Activated naive CD4-positive, alpha-beta T cell treated with anti-CD3 and anti-CD28 coated beads for 36 hours (primary cell): ENCODE measurements at places on chromosomes 4 and X. TPM values are rescaled to one million over a fixed set of nuclear protein-coding genes. Genes with fewer than 3 reads are reported as not detected.

DNA sequence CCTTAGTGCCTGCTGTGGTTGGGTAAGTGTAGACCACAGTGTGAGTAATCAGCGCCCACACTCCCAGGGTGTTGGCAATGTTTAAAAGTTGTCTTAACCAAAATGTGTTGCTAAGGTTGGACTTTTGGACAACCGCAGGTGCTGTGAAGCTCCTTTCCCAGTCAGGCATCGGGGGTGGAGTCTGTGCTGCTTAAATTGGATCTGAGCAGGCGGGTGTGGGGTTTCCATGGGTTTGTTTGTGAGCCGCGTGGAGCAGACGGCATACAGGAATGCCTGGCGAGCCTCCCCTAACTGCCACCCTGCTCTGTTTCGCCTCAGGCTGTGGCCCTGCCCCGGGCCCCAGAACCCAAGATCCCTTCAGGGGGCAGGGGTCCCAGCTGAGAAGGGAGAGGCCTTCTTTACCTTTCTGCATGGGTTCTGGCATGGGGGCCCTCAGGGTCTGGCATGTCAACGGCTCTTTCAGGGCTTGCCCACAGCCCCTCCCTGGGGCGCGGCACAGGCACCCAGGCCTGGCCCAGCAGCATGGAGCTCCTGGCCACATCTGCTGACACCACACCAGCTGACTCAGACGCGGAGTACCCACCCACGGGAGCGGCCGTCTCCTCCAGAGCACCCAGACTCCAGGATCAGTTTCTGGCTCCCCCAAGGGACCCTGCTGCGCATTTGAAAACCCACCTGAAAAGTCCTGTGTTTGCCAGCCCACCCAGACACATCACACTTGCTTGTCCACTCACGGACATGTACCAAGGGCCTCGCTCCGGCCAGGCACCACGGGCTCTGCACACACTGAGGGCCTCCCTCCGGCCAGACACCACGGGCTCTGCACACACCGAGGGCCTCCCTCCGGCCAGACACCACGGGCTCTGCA is 5.1 kb upstream of the SPON2 start:
- no peak for DNase-seq

GRCh38 chrX:7399373-7399772 is 251.4 kb upstream of the PUDP start:
- no peak for DNase-seq

DNA sequence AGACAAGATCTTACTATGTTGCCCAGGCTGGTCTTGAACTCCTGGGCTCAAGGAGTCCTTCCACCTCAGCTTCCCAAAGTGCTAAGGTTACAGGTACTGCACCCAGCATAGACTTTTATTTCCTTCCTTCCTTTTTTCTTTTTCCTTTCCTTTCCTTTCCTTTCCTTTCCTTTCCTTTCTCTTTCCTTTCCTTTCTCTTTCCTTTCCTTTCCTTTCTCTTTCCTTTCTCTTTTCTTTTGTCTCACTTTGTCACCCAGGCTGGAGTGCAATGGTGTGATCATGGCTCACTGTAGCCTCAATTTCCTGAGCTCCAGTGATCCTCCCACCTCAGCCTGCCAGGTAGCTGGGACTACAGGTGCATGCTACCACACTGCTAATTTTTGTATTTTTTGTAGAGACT is 19.4 kb downstream of the DLG3 start:
- no peak for DNase-seq

The AVPR2 gene
- total RNA-seq, result not detected
